ENCODE measurements at places on chromosomes 16 and 17.

- no peak for DNase-seq
These were observed 114.1 kb downstream of the NOG start for GRCh38 chr17:56707312-56708219.

GRCh38 chr16:47979616-47980182, 176.1 kb downstream of the ABCC12 start:
- no peak for DNase-seq

DNA sequence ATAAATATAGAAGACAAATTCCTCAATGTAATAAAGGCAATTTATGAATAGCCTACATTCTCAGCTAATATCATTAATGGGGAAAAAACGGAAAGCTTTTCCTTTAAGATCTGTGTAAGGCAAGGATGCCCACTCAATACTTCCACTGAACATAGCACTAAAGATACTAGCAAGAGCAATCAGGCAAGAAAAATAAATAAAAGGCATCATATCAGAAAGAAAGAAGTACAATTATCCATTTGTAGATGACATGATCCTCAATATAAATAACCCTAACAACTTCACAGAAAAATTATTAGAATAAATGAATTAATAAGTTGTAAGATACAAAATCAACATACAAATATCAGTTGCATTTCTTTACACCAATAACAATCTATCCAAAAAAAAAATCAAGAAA, 37.1 kb downstream of the C16orf87 start:
- no peak for DNase-seq

- no peak for DNase-seq
These were observed 89.2 kb downstream of the MAP2K6 start for GRCh38 chr17:69503711-69504110.

DNA sequence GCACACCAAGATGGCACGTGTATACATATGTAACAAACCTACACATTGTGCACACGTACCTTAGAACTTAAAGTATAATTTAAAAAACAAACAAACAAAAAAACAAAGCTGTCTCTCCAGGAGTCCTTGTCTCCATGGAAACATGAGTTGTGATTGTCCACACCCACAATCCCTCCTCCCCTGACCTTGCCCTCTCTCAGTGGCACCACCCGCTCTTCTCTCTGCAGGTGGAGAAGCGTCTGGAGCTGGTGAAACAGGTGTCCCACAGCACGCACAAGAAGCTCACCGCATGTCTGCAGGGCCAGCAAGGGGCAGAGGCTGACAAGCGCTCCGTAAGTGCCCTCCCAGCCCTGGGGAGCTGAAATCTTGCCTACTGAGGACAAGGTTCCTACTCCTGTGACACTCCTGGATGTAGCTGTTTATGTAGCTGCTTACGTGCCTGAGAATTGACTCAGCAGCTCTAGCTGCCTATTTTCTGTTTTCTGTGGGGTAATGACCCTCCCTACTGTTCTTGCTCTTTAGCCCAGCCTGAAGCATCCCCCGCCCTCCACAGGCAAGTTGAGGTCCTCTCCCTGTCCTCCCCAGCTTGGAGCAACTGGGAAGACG, 107.0 kb downstream of the ARHGAP44 start:
- DNase-seq: no peak

Data from cortex of kidney (tissue), 1 donor.